ENCODE measurements at places on chromosomes 13 and 19.

GRCh38 chr13:69274231-69274630 lies 833.4 kb upstream of the ATXN8OS start:
- no peak for DNase-seq

GRCh38 chr19:53596056-53596455 lies 35.7 kb upstream of the DPRX start:
- no peak for DNase-seq

DNA sequence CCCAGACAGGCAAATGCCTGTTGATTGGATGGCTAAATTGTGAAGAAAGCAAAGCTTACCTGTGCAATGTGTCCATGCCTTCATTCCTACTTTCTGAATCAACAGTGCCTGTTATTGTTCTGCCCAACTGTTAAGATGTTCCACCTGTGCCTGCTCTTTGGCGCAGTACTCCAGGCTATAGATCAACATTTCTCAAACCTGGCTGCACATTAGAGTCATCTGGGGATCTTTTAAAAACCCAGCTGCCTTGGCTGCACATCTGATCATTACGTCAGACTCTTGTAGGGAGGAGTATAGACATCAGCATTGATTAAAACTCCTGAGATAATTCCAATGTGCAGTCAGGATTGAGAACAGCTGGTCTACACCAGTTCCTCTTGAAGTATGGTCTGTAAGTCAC lies 16.2 kb upstream of the CPB2 start:
- DNase-seq: no peak

- DNase-seq: no peak
Observed at GRCh38 chr19:49878744-49879070, 1.2 kb downstream of the TBC1D17 start.

DNA sequence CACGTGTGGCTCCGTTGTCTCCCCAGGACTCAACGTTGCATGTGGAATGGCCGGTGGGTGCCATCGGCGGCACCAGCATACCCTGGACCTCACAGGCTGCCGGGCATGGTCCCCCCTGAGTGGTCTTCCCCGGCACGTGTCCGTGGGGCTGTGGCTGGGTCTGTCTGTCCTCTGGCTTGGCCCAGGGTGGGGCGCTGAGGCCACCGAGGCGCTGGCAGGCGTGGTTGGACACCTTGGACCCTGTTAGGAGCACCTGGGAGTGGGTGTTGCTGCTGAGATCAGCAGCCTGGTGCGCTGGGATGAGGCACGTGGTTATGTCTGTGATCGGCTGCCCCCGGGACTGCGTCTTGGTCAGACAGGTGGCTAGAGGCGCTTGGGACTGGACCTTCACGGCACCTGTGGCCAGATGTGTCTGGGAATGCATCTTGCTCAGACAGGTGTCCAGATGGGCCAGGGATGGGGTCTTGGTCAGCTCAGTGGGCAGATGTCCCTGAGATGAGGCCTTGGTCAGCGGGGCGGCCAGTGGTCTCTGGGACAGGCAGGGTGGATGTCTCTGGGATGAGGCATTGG lies 9.2 kb downstream of the IQCN start:
- no peak for DNase-seq

- no peak for DNase-seq
Observed at GRCh38 chr19:14149509-14149994, 13.2 kb upstream of the ASF1B start.
